ENCODE measurements at places on chromosomes 7 and 10. TPM values are rescaled to one million over a fixed set of nuclear protein-coding genes. Genes with fewer than 3 reads are reported as not detected.

DNA sequence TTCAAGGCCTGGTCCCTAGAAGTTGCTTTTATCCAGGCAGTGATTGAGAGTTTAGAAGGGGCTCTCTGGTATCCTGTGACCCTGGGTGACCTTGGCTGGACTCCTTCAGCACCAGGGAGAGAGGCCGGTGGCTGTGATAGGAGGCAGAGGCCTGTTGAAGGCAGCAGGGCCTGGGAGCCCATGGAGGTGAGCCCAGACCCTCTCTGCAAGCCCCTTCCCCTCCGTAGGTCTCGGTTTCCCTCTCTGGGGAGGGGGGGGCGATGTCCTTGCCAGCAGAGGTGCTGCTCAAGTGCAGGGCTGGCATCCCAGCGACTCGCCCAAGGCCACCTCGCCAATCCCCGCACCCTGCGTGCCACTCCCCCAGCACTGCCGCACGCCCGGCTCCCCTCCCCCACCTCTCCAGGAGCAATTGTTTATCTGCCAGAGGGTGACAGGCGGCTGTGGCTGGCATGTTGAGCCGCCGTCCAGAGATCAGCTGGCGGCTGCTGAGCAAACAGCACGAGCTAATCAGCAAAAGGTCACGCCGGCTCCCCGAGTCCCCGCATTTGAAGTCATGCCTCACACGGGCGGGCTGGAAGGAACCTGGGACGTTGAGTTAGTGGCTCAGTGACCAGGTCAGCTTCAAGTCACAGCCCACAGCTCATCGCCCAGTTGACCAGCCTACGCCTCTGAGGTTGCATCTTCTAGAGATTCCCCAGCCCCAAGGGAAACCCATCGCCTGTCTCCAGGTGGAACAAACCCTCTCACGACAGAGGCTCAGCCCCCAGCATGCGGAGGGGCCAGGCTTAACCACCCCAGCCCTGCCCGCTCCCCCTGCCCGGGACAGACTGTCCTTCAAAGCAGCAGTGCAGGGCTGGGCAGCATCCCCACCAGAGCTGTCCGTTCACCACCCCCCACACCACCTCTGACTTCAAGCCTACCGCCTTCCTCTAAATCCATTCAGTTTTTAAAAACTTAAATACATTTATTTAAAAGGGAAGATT lies 43.7 kb downstream of the ELFN1 start:
- H3K27ac ChIP-seq, result no peak overlapping the region
- no peaks in the 10 kb centered on the region for H3K36me3 ChIP-seq
- no peak for DNase-seq
- peaks cover 28% of the 10 kb centered on the region for H3K27me3 ChIP-seq

GRCh38 chr7:33685981-33686683 lies 219.2 kb upstream of the BMPER start:
- no peaks in the 10 kb centered on the region for H3K4me1 ChIP-seq
- H3K36me3 ChIP-seq, result no peaks in the 10 kb centered on the region
- no peaks in the 10 kb centered on the region for H3K27me3 ChIP-seq

GRCh38 chr7:4849390-4849789 lies 12.4 kb downstream of the PAPOLB start:
- no peak for DNase-seq
- no peak overlapping the region for H3K27ac ChIP-seq
- H3K36me3 ChIP-seq, result no peaks in the 10 kb centered on the region
- H3K27me3 ChIP-seq, result no peaks in the 10 kb centered on the region

DNA sequence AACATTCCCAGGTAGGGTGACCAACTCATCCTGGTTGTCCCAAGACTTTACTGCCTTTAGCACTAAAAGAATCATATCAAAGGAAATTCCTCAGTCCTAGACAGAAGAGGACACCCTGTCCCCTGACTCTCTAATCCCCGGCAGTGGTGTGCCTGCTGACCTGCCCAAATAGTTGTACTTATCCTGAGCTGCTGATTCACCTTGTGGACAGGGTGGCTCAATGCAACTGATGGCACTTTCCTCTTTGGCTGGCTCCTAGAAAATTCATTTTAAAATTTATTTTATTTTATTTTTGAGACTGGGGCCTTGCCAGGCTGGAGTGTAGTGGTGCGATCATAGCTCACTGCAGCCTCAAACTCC lies 111.7 kb downstream of the JCAD start:
- no peak for DNase-seq
- H3K27me3 ChIP-seq, result no peaks in the 10 kb centered on the region
- H3K27ac ChIP-seq, result peak overlapping the region; percentile 74

GRCh38 chr7:114419441-114420272 lies 5.0 kb downstream of the FOXP2 start:
- DNase-seq, result no peak
- H3K4me1 ChIP-seq, result peaks cover 23% of the 10 kb centered on the region
- H3K4me3 ChIP-seq, result peak overlapping the region; percentile 53
- H3K27ac ChIP-seq, result peak overlapping the region; percentile 91
- no peaks in the 10 kb centered on the region for H3K36me3 ChIP-seq

GRCh38 chr10:90344226-90344625 lies 513.6 kb downstream of the HTR7 start:
- no peak overlapping the region for H3K27ac ChIP-seq
- H3K27me3 ChIP-seq, result no peaks in the 10 kb centered on the region
- DNase-seq, result no peak
- no peaks in the 10 kb centered on the region for H3K36me3 ChIP-seq
- H3K4me1 ChIP-seq, result no peaks in the 10 kb centered on the region

GRCh38 chr7:19128856-19129255 lies 11.4 kb upstream of the TWIST1 start:
- H3K27ac ChIP-seq, result no peak overlapping the region
- DNase-seq, result no peak
- H3K27me3 ChIP-seq, result no peaks in the 10 kb centered on the region
- H3K4me1 ChIP-seq, result no peaks in the 10 kb centered on the region
- H3K4me3 ChIP-seq, result no peak overlapping the region

DNA sequence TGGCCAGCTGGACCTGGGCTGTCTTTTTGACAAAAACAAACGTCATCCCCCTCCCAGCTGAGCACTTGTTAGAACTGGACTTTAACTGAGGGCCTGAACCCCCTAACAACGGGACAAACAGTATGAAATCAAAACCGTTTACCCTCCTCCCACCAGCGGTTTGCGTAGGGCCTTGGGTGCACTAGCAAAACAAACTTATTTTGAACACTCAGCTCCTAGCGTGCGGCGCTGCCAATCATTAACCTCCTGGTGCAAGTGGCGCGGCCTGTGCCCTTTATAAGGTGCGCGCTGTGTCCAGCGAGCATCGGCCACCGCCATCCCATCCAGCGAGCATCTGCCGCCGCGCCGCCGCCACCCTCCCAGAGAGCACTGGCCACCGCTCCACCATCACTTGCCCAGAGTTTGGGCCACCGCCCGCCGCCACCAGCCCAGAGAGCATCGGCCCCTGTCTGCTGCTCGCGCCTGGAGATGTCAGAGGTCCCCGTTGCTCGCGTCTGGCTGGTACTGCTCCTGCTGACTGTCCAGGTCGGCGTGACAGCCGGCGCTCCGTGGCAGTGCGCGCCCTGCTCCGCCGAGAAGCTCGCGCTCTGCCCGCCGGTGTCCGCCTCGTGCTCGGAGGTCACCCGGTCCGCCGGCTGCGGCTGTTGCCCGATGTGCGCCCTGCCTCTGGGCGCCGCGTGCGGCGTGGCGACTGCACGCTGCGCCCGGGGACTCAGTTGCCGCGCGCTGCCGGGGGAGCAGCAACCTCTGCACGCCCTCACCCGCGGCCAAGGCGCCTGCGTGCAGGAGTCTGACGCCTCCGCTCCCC lies at the start of gene IGFBP1:
Gene IGFBP1 (plus strand): TSS at position 304 of the 808 bp plus-strand sequence. CDS start 165 bp downstream, at position 469.
- no peak for DNase-seq
- peaks cover 49% of the 10 kb centered on the region for H3K27me3 ChIP-seq
- H3K36me3 ChIP-seq, result no peaks in the 10 kb centered on the region

DNA sequence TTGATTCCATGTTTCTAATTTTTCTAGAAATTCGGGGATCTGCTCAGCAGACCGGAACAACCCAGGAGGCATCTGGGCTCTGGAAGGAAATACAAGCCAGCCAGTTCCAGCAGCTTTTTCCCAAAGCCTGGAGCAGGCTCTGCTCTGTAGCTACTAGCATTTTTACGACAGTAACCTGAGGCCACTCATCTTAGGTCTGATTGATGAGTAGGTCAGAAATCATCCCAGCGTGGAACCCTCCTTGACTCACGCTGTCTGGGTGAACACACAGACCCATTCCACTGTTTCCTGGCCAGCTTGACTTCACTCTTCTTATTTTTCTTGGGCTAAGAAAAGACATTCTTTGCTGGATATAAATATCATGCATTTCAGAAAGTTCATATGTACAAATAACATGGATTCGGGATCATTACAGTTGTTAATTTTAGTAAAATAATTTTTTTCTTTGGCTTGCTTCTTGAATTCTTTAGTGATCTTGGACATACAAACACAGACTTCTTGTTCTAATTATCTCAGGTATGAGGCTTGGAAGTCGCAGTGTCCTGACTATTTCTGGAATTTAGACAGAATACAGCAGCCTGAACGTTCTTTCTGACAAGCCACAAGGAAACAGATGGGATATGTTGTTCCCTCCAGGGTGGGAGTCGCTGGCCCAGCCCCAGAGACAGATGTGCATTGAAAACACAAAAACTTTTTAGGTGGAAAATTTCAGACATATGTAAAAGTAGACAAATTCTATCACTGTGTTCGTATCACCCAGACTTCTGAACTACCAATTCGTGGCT lies 54.6 kb upstream of the PITRM1 start:
- H3K4me3 ChIP-seq, result no peak overlapping the region
- H3K27me3 ChIP-seq, result no peaks in the 10 kb centered on the region
- DNase-seq, result no peak
- no peaks in the 10 kb centered on the region for H3K36me3 ChIP-seq
- peak overlapping the region; percentile 78 for H3K27ac ChIP-seq

DNA sequence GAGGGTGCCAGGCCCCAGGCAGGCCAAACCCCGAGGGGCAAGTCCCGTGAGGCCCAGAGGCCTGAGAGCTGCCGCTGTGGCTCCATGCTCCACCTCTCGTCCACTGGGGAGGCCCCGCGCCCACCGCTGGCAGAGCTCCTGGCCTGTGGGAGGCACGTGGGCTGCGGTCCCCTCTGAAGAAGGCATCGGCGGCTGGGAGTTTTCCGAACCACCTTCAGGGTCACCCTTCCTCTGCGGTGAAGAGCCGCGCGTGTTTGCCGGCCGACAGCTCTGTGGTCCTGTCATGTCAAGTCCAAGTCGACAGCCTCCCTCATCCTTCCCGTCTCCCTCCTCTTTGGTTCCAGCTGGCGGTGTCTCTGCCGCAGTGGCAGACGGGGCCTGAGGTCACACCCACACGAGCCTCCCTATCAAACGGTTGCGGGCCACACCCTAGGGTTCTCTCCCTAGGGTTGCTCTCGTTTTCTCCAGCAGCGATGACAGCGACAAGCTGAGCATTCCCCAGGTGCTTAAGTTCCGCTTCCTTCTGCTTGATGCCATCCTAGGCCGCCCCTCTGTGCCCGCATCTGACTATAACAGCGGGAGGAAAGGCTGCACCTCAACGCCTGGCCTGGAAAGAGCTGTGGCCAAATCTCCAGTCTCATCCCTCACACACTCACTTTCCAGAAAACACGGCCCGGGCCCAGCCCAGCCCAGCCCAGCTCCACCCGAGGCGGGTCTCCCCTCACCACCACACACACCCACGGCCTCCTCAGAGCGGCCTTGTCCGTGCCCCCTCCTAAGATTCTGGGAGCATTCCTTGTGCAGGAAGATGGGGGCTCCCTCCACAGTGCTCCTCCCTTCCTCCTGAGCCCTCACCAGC lies 185.0 kb downstream of the ELFN1 start:
- H3K36me3 ChIP-seq, result no peaks in the 10 kb centered on the region
- H3K4me1 ChIP-seq, result no peaks in the 10 kb centered on the region
- H3K27me3 ChIP-seq, result no peaks in the 10 kb centered on the region

DNA sequence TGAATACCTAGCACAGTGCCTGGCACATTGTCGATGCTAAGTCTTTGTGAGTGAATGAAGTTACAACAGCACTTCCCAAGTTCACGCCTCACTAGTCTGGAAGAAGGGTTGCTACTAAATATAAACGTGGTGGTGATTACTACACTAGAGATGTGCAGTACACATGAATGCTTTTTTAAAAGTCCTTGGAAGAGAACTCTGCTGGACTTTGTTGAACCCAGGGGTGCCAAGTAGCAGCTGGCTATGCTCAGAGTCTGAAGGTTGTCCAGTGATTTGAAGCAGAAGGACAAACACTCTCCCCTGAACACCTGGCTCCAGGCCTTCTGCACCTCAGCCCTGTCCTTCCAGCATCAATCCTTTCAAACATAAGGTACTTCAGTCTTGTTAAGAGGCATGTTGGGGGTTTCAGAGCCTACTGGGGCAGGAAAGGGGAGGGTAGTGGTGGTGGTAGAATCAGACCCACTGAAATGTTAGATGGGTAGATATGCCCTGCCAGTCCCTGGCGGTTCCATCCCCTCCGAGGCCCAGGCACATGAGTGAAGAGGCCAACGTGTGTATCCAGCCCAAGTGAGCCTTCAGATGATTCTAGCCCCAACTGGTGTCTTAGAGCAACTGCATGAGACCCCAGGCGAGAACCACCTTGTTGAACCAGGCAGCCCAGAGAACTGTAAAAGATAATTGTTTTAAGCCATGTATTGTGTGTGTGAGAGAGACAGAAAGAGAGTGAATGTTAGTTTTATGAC lies 94.4 kb downstream of the TAX1BP1 start:
- H3K27me3 ChIP-seq, result no peaks in the 10 kb centered on the region
- no peak overlapping the region for H3K4me3 ChIP-seq
- H3K27ac ChIP-seq, result peak overlapping the region; percentile 44
- DNase-seq, result peak; percentile 76

- no peak overlapping the region for H3K4me3 ChIP-seq
- H3K36me3 ChIP-seq, result no peaks in the 10 kb centered on the region
- no peaks in the 10 kb centered on the region for H3K4me1 ChIP-seq
- H3K27me3 ChIP-seq, result no peaks in the 10 kb centered on the region
- DNase-seq, result no peak
- H3K27ac ChIP-seq, result no peak overlapping the region
These were observed 838.6 kb upstream of the SORCS1 start for GRCh38 chr10:108003061-108003460.

DNA sequence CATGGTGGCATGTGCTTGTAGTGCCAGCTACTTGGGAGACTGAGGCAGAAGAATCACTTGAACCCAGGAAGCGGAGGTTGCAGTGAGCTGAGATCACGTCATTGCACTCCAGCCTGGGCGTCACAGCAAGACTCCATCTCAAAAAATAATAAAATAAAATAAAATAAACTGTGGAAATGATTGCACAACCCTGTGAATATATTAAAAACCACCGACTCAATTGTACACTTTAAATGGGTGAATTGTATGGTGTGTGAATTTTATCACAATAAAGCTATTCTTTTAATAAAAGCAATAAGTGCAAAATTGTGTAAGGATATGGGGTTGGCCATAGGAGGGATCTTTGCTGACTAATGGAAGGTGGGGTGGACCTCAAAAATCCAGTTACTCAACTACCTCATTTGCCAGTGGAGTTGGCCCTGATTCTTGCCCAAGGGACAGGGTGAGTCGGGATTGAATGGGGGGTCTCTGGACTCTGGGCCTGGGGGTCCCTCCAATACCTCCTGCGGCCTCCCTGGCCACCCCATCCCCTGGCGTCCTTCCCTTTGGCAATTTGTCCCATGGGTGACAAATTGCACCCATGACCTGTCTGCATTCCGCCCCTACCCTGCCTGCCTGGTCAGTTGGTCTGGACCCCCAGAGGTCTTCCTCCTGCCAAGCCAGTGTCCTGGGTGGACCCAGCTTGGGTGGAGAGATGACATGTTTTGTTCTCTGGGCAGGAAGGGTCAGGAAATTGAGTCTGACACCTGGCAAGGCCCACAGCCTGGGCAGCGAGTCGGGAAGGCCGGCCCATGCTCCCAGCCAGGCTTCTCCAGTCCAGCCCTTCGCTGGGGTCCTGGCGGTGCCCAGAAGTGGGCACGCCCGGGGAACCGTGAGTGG lies 61.7 kb upstream of the ELN start:
- no peaks in the 10 kb centered on the region for H3K27me3 ChIP-seq
- no peak for DNase-seq
- no peak overlapping the region for H3K27ac ChIP-seq
- no peaks in the 10 kb centered on the region for H3K36me3 ChIP-seq
- no peak overlapping the region for H3K4me3 ChIP-seq

The RINT1 gene
- 15.5 TPM for total RNA-seq

The IRF5 gene
- total RNA-seq, result 6.0 TPM

The CFAP58 gene
- 1.1 TPM for total RNA-seq

The ZNF487 gene
- total RNA-seq, result 6.1 TPM

The RNLS gene
- total RNA-seq, result 7.9 TPM

All from sigmoid colon (tissue), 7 donors.